Astrocyte of the spinal cord (primary cell): ENCODE measurements at places on chromosomes 2 and 18.

- peak; percentile 7 for DNase-seq
These were observed 51.9 kb upstream of the ZBTB7C start for GRCh38 chr18:48460929-48461583.

GRCh38 chr18:24185805-24186204 is 46.9 kb downstream of the CABYR start:
- peak; percentile 24 for DNase-seq

DNA sequence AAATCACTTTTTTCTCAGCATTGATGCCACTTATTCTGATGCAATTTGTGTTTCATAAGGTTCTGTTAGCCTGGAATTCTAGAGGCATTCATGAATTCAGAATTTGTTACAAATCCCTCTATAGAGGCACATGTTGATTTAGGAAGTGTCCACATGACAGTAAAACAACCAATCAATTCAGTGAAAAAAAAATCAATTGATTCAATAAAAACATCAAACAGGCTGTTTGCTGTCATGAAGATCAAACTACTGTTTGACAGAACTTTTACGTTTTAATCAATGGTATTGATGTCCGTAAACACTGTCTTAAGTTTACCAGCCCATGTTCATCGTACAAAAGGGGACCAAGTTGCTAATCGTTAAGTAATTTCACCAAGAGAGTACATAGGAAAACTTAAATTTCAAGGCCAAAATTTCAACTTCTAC is 261.5 kb downstream of the FIGN start:
- no peak for DNase-seq

DNA sequence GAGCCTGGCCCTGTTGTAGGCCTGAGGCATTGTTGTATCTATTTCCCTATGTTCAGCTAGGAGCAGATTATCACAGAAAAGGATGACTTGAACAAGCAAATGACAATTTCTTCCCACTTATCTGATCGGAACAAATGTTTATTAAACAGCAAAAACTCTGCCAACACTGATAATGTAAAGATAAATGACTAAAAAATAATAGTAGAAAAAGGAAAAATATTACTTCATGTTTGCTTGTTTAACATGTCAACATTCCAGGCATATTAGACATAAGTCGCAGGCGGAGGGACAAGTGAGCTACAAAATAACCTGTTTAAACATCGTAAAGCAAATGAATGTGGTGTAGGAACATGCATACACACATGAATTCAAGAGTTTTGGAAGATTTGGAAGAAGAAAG is 257.9 kb downstream of the TMX3 start:
- peak; percentile 25 for DNase-seq

DNA sequence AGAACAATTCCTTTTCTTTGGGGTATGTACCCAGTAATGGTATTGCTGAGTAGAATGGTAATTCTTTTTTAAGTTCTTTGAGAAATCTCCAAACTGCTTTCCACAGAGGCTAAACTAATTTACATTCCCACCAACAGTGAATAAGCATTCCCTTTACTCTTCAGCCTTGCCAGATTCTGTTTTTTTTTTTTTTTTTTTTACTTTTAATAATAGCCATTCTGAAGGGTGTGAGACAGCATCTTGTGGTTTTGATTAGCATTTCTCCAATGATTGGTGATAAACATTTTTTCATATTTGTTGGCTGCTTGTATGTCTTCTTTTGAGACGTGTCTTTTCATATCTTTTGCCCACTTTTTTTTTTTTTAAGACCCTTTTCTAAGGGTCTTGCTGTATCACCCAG is 137.4 kb downstream of the RTN4 start:
- DNase-seq = no peak

DNA sequence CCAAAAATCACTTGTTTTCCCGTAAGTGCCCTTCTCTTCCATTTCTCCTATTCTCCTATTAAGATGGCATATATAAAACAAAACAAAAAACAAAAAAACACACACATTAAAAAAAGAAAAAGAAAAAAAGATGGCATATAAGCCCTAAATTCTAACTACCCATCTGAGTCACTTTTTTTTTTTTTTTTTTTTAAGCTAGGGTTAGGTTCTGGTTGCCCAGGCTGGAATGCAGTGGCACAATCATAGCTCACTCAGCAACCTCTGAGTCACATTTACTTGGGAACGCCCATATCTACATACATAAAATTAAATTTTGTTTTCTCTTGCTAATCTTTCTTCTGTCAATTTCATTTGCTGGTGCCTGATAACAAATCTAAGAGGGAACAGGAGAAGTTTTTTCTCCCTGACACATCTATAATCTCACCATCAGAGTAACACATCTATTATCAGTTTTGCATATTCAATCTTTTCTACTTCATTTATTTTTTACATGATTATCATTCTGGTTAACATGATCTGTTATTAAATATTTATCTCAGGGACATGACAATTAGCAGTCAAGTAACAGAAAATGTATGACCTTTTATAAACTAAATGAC is 52.1 kb downstream of the EEF1B2 start:
- peak; percentile 9 for DNase-seq

GRCh38 chr2:71888751-71889445 is 258.8 kb downstream of the CYP26B1 start:
- no peak for DNase-seq

- no peak for DNase-seq
These were observed 4.2 kb upstream of the INO80B start for GRCh38 chr2:74450570-74451190.

GRCh38 chr2:229174794-229175496 is 96.1 kb downstream of the PID1 start:
- peak; percentile 29 for DNase-seq

DNA sequence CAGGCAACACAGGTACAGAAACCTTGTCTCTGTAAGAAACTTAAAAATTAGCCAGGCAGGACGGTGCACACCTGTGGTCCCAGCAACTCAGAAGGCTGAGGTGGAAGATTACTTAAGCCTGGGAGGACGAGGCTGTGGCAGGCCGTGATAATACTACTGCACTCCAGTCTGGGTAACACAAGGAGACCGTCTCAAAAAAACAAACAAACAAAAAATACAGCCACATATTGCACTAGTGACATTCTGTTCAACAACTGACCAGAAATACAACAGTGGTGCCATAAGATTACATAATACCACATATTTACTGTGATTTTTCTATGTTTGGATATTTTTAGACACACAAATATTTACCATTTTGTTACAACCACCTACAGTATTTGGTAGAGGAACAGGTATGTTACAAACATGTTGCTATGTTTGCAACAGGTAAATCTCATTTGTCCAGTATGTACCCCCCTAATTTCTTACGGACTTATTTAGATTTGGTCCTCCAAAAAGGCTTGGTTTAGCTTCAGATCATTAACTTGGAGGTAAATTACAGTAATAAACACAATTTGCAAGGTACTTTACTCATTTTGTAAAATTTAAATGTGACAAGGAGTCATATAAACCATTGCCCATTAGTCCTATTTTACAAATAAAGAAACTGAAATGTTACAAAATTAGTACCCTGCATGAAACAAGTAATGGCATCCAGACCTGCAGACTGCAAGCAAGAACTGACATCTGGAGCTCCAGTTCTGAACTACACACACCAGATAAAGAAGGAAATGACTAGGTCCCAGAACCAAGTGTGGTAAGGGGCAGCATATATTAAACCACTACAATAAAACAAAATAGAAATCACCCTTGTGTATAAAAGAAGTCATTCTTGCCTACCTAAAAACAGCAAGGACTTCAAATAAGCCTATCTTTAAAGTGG is 36.8 kb downstream of the TRIP12 start:
- no peak for DNase-seq

GRCh38 chr2:191757208-191757607 is 79.3 kb downstream of the NABP1 start:
- no peak for DNase-seq

DNA sequence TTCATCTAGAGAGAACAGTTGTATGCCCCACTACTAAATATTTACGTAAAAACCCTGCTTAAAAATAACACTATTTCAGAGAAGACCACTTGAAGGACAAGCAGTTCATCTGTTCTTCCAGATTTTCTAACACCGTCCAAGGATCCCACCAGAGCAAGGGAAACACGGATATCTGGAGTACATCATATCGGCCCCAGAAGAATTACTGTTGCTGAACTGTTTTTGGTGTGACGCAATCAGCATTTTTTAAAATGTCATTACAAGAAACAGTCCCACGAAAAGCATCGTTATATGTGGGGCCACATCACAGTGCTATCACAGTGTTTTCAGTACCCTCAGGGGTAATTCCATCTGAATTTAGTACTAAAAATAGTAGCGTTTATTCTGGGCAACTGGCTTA is 134.5 kb upstream of the PKDCC start:
- DNase-seq = no peak

GRCh38 chr2:21175895-21176646 is 52.3 kb downstream of the TDRD15 start:
- no peak for DNase-seq

DNA sequence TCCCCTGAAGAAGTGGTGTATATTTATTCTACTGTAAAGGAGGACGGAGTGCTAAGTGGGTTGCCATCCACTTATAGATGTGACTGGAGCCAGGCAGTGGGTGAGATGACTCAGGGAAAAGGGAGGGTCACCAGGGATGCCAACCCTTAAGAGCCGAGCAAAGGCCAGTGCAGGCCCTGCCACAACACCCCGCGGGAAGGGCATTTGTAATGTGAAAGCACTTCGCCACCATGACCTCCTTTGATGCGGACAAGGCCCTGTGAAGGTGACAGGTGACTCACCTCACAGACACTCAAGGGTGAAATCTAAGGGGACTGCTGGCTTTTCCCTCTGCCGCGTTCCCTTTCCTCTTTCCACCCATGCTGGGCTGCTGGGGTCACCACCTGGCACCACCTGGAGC is 50.2 kb upstream of the MRPL33 start:
- DNase-seq = no peak

DNA sequence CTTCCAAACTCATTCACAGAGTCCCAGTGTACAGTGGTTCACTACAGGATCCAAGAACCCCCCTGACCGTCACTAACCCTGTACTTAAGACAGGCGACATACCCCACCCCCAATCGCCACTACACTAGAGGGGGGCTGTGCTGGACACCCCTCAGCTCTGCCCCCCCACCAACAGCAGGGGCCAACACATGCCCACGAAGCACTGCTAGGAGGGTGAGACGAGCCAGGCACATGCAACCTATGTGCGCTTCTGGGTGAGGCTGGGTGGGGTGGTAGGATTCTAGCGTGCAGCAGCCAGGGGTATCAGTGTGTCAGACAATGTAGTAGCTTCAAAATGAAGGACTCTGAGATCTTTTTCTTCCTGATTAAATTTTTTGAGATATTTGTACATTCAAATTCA is 67.8 kb downstream of the UXS1 start:
- DNase-seq = no peak

GRCh38 chr18:73688851-73689711 is 458.6 kb downstream of the FBXO15 start:
- peak; percentile 93 for DNase-seq

GRCh38 chr18:78427081-78427480 is 552.5 kb upstream of the SALL3 start:
- no peak for DNase-seq

DNA sequence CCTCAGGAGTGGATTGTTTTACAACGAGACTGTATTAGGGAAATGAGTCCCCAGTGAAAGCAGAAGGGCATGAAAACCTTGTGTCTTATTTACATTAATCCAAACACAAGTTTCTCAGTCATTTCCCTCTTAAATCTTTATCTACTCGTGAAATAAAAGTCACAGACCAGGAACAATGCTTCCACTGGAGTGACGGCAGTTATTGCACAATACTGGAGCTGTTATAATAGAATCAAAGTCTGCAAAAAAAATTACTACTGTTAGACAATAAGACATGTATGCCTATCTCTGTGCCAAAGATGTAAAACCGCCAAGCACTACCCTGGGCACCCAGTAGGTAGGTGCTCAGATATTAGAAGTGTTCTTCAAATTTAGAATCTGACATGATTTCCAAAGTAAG is 375.5 kb downstream of the ZNF521 start:
- no peak for DNase-seq

- DNase-seq = peak; percentile 82
These were observed 72.5 kb upstream of the SMAD2 start for GRCh38 chr18:48002933-48003365.
